Hematopoietic multipotent progenitor cell (in vitro differentiated cells): ENCODE measurements at places on chromosomes 2 and 18.

DNA sequence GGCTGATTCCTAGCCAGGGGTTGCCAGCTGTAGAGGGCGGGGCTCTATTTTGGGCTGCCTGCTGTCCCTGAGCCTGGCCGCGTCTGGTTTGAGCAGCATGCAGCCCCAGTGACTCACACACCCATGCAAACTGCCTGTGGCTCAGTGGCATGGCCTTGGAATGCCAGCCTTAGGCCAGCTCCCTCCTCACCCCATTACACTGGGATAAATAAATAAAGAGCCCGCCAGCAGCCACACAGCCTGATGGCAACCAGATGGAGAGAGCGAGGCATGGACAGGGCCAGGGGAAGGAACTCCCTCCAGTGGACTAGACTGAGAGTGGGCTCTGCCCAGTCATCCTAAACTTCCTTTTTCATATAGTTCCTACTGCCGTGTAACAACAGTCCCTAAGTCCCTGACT, 18.3 kb downstream of the NHEJ1 start:
- no peak for DNase-seq

- DNase-seq: no peak
Measured at GRCh38 chr2:1625281-1626001, 118.9 kb downstream of the PXDN start.

DNA sequence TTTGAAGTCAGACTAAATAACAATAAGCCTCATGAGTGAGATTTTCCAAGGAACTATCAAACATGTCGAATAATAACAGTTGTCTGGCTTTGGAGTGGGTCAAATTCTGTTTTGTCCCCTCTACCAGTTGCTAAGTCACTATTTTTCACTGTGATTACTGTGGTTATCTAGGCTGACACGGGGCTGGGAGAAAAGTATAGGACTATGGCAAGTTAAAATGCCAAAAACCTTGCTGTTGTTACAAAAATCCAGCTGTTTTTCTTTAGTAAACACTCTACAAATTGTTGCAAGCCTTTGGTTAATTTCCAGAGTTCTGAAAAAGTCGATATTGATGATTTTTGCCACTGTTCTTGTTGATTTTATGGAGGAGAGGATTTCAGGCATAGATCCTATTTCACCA, 1.5 kb downstream of the CFAP210 start:
- no peak for DNase-seq

DNA sequence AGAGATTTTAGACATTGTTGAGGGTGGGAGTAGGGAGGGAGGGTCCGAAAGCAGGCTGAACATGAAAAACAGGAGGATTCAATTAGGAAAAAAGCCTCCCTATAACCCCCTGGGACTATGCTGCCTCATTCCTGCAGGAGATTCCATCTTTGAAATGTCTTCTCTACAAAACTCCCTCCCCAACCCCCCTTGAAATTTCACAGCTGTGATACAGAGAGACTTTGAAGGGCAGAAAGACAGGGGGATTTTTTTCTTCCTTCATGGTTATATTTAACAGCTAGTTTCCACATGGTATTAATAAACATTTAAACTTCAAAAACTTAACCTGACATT, 57.6 kb downstream of the TRIB2 start:
- DNase-seq: no peak

- no peak for DNase-seq
Measured at GRCh38 chr2:224410946-224411561, 9.1 kb upstream of the FAM124B start.

DNA sequence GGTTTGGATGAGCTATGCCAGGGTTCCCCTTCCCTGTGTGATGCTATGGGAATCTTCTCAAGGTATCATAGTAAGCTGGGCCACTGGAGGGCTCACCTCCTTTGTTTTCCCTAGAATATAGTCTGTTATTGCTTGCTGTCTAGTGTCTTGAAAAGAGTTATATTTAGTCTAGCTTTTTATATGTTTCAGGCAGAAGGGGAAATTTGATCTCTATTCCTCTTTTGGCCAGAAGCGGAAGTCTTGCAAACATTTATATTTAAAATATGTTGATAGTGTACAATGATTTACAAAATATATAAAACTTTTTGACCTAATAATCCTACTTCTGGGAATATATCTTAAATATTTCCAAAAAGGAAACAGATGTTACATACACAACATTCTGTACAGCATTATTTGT, 260.7 kb downstream of the FHOD3 start:
- no peak for DNase-seq

GRCh38 chr2:48016225-48017019, 110.1 kb upstream of the FBXO11 start:
- DNase-seq: no peak

GRCh38 chr2:102386867-102387541, 31.4 kb downstream of the IL18R1 start:
- no peak for DNase-seq

DNA sequence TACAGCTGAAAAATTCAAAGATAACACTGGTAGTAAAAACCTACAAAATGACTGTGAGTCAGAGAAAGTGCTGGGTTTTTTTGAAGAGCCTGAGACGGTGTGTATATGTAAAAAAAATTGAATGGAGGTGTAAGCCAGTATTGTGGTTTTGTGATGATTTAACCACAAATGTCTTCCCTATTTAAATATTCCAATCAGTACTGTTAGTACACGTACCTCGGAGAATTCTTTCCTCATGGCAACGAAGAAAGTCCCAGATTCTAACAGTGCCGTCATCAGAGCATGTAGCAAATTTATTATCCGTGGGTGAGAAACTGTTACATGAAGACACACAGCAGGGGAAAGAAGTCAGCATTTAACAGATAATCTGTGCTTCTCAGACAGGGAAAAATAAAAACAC, 48.1 kb downstream of the WDR33 start:
- no peak for DNase-seq

GRCh38 chr18:40738321-40738880, 1216.6 kb upstream of the PIK3C3 start:
- DNase-seq: no peak

DNA sequence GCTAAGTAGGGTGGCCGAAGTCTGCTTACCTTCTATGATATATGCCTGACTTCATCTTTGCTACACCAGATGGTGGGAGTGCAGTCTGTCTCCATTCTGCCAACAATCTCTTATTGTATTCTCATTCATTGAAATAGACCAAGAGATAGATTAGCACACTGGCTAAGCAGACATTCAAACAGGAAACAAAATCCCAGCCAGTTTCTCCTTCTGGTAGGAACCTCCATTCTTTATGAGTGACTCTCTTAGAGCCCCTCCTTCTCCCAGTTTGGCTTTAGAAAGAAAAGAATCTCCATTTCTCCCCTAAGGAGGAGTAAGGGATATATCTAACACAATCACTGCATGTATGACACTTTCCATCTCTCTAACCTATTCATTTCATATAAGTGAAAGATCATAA, 118.9 kb upstream of the COL5A2 start:
- DNase-seq: no peak

DNA sequence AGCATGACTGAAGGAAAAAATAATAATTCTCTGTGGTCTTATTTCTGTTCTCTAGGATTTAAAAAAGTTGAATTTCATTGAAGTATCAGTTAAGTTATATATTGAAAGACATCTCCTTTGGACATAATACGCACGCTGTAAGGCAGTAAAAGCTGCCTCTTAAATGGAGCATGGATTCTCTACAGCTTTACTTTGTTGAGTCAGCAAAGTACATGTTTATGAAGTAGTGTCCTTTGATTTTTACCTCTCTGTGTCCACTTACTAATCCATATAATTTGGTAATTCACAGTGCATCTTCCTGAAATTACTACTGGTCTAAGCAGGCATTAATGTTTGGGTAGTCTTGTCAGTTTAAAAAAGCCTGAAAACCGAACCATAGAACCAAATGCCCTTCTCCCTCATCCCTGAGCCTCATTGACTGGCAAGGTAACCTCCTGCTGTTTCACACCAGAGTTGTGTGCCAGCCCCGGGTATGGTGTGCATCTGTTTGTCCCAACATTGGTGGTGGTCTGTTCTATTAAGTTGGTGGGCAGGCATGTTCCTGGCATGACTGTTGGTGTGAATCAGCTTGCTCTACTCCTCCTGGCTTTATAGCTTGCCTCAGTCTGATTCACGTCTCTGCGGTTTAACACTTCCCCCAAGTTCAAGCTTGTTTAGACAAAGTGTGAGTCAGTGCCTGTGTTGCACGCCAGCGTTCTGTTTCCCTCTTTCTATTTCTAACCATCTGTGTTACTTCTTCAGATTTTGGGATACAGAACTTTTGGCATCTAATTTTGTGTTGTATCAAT, 71.0 kb upstream of the ITM2C start:
- peak; percentile 90 for DNase-seq

DNA sequence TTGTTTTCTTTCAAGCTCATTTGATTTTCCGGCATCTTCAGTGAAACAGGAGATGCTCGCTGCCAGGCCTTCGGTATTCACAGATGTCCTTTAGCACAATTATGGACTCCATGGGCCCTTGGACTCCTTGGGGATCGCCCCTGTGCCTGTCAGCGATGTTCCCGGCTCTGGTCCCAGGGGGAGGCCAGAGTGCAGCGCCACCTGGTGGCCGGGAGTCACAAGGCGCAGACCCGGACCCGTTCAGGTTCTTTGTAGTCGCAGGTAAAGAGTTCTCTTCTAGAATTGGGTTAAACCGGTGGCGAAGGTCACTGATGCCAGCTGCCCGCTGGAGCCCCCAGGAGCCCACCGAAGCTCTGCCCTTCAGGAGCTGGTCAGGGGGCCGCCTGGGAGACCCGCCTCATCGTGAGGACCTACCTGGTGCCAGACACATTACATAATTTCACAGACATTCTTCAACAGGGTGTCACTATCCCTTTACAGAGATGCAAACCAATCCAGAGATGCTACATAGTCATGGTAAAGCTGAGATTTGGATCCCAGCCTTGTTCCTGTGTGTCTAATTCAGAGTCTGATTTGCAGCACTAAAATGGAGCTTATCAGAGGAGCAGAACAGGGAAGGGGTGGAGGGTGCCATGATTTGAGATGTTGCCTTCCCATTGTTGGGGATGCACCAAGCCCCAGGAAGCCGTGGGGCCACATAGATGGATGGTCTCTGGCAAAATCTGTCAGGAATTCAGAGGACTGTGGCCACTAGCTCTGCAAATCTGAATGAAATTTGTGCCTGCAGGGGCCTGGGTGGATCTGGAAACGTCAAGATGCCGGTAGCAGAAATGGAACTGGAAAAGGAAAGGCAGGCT, 6.0 kb upstream of the INPP5D start:
- no peak for DNase-seq

GRCh38 chr2:163667064-163667887, 68.5 kb downstream of the FIGN start:
- no peak for DNase-seq

DNA sequence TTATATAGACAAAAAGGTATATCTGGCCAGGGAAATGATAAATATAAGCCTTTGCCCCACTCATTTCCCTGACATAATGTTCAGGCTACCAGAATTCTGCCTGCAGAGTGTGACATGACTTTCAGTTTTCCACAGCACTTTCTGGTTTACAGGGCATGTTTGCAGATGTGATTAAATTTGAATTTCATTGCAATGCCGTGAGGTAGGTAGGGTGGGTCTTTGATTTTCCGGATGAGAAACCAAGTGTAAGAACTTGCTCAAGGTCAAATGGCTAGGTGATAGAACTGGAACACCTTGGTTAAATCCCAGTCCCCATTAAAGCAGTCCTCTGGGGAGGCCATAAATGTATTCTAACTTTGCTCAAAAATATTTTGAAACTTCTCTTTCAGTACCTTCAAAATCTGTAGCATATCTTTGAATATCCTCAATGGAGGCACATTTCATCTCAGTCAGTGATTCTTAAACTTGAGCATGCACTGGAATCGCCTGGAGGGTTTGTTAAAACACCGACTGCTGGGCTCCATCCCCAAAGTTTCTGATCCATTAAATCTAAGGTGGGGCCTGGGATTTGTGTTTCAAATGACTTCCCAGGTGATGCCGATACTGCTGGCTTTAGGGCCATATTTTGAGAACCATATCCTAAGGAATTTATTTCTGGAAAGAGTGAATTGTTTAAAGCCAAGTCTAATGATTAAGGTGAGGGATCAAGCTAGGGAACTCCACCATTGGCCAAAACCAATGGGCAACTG, 35.0 kb downstream of the MRPL33 start:
- no peak for DNase-seq

GRCh38 chr2:24597181-24597870, 106.3 kb downstream of the NCOA1 start:
- no peak for DNase-seq

DNA sequence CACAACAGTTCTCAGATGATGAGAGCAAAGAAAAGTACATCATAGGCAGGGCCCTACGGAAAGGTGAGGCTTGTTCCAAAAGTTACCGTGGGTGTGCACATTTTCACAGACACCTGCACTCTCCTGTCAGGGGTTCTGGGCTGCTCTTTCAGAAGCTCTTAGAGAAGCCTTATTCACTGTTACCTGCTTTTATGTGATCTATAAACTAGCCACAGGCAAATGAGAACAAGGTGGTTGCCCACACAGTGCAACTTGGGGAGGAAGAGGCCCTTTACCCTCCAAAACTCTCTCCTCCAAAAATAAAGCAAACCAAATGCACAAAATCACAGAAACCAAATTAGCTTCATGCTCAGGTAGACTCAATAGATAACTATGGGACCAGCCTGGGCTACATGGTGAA, 11.1 kb upstream of the CUL3 start:
- DNase-seq: no peak

DNA sequence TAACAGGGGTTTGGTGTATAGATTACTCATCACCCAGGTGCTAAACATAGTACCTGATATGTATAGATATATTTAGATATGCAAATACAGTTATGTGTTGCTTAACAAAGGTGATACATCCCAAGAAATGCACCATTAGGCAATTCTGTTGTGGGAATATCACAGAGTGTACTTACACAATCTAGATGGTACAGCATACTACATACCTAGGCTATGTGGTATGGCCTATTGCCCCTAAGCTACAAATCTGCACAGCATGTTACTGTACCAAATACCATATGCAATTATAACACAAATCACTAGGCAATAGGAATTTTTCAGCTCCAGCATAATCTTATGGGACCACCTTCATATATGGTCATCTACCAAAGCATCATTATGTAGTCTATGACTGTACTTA, 43.5 kb upstream of the NPAS2 start:
- DNase-seq: no peak

DNA sequence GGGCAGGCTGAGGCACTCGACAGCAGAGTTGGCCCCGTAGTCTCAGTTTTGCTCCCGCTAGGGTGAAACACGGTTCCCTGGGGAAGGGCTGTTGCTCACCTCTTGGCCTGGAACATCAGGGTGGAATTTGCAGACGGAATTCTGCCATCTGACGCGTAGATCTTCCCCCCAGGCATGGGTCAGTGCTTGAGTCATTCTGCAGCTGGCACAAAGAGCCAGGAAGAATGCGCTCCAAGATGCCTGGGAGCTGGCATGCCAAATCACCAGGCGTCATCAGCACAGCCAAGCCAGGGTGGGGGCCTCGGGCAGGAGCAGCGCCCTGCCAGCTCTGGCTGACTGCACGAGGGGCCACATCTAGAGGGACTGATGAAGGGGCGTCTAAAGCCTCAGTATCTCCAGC, 42.7 kb downstream of the ODC1 start:
- no peak for DNase-seq

DNA sequence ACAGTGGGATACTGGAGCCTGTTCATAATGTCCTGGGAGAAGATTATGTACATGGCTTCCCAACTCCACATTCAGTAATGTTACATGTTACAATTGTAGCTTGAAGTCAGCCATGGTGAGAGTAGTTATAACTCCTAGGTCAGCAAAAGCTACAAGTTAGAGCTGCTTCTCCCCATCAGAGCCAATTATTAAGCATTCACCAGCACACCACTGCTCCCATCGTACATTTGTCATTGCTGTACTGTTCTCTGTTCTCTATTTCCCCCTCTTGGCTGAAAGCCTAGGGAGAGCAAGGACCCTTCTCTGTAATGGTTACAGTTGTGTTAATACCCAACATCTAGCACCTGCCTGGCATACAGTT, 5.3 kb upstream of the TLK1 start:
- DNase-seq: no peak
